ENCODE measurements at places on chromosomes 11 and 22.

DNA sequence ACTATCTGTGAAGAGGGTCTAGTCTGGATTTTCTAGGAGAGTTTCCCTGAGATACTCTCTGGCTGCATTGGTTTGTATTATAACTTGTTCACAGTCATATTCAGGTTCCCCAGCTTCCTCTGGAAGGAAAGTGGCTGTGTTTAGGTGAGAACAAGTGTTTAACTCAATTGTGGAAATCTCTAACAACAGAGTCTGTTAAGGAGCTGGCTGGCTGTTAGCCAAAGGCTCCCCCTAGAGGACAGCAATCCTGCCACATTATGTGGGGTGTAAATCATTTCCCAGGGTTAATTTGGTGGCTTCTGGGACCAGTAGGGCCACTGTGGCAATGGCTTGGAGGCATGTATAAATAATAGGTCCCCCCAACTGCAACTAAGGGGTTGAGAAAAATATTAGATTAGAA, 18.4 kb downstream of the MS4A6E start:
- DNase-seq = no peak

- peak; percentile 65 for DNase-seq
Measured at GRCh38 chr11:45857961-45858474, 10.7 kb downstream of the CRY2 start.

DNA sequence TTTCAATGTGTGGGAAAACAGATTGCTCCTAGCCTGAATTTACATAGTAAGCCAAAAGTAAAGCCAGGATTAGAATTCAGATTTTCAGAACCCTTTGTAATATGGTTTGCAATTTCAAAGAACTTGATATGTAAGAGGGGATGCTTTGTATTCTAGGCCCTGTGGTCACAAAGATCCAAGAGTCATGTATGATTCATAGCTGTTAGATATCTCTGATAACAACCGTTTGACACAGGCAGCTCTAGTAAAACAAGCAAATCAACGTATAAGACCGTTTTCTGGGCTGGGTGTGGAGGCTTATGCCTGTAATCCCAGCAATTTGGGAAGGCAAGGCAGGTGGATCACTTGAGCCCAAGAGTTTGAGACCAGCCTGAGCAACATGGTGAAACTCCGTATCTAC, 79.6 kb downstream of the EMSY start:
- DNase-seq = no peak

- DNase-seq = no peak
Measured at GRCh38 chr11:14310679-14311078, 48.3 kb downstream of the RRAS2 start.

DNA sequence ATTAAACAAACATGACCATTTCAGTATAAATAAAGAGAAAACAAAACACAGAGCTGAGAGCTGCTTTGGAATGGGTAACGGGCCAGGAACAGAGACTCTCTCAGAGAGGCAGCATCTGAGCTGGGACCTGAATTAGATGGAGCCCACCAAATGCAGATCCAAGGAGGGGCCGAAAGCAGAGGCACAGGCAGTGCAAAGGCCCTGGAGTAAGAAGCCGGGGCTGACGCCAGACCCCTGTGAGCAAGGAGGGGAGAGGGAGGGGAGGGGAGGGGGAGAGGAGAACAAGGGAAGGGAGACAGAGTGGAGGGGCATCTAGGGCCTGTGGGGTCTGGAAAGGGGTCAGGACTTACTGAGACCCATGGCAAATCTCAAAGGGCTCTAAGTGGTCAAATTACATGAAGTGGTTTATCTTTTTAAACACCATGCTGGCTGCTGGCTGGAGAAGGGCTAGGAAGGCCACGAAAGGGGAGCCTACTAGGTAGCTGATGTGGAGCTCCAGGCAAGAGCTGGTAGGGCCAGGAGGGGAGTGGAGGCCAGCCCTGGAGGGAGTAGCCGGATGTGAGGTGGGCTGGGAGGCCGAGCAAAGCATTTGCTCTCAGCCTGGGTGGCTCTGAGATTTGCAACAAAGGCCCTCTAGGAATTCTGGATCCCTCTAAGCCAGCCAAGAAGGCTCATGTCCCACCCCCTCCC, 3.2 kb downstream of the OSBPL5 start:
- no peak for DNase-seq

DNA sequence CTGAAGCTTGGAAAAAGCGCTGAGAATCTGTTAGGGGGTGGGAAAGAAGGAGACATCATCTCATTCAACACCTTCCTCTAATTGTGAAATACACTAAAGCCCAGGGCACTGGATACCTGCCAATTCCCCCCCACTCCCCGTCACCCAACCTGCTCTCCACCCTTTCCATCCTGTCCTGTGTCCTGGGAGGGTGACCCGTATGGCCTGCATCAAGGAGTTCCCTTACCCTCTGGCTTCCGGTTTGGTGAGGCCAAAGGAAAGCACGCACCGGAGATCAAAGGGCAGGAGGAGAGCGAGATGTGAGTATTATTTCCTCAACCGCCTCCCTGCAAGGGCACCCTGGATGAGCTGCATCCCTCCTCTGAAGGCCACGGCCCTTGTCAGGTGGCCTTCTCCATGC, 65.0 kb upstream of the PTPRJ start:
- peak; percentile 80 for DNase-seq

GRCh38 chr11:61815790-61816735, 740 bp downstream of the FADS1 start:
- no peak for DNase-seq

GRCh38 chr11:120229451-120230424, 10.2 kb upstream of the POU2F3 start:
- DNase-seq = no peak

DNA sequence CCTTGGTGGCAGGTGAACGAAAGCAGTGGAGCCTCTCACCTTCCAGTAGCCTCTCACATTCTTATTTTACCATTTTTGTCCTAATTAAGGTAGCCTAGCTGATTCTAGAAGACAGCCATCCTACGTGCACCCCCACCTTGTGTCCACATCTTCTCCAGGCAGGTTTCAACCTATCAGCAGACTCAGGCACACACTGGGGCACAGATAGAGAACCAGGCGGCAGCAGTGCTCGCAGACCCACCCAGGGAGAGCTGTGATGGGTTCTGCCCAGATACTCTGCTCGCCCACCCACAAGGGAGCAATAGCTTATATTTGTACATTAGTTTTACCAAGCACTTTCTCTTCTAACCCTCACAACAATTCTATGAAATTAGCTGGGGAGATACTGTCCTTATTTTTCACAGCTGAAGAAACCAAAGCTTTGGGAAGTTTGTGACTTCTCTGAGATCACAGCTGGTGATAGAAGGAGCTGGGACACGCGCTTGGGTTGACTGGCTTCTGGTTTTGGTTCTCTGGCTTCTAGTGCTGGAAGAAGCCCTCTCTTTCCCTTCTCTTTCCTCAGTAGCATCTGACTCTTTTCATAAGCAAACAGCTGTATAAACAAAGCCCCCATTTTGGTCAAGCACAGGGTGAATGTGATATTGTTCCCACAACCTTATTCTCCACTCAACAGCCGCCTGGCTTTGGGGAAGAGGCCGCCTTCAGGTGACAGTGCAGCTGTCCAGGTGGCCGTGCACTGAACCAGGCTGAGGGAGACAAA, 36.9 kb downstream of the PPP2R1B start:
- DNase-seq = no peak

- no peak for DNase-seq
Measured at GRCh38 chr11:77188633-77189491, 60.8 kb downstream of the MYO7A start.

- no peak for DNase-seq
Measured at GRCh38 chr11:15557457-15558230, 442.9 kb downstream of the INSC start.

DNA sequence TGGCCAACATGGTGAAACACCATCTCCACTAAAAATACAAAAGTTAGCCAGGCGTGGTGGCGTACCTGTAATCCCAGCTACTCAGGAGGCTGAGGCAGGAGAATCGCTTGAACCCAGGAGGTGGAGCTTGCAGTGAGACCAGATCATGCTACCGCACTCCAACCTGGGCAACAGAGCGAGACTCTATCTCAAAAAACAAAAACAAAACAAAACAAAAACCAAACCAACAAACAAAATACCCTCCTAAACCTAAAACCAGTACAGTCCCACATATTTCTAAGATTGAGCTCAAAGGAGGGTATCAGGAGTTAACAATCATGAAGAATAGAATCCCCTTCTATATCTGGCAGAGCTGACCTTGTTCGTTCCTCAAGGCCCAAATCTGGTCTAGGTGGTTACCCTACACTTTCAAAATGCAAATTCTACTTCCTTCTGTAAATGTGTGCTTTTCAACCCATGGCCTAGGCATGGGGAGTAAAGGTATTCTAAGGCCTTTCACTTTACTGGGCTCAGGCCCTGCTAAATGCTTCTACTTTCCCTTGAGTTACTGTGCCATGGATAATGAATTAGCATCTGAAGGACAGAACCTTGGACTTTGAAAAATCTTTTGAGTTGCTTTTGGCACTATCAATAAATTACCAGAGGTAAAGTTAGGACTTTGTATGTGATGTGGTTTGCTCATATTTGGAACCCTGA, 10.4 kb upstream of the PPP2R1B start:
- no peak for DNase-seq

- DNase-seq = no peak
Measured at GRCh38 chr11:44607319-44607962, 42.0 kb downstream of the CD82 start.

DNA sequence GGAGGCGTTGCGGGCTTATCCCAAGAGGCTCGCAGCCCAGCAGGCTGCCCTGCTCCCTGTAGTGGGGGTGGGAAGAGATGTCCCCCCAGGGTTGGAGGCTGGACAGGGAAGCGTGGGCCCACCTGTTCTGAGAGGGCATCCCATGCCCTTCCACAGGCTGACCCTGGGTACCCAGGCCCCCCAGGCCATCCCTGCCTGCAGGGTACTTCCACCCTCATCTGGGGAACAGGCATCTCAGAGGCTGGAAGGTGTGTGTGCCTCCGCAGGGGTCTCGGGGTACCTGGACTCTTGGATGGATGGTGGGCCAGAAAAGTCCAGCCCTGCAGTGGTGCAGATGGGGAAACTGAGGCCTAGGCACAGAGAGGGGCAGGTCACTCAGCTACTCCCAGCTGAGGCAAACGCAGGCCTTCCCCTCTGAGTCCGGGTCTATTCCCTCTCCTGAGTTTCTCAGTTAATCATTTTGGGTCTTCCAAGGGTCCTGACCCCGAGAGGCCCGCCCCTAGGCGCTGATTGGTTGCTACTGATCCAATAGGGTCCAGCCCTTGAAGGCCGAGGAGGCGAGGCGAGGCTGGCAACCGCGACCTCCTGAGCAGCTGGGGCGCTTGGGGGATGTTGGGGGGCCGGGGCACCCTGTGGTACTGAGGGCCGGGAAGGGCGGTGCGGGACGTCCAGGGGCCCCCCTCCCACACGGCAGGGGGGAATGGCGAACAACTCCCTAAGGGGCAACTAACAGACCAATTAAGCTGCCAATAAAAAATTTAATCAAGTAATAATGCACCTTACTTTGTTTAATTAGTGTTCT, 23.8 kb downstream of the FLRT1 start:
- no peak for DNase-seq

- DNase-seq = no peak
Measured at GRCh38 chr11:94821439-94821838, 53.3 kb downstream of the AMOTL1 start.

- no peak for DNase-seq
Measured at GRCh38 chr11:32072872-32073643, 17.8 kb upstream of the RCN1 start.

- DNase-seq = no peak
Measured at GRCh38 chr11:60711276-60711675, 11.9 kb downstream of the MS4A8 start.

DNA sequence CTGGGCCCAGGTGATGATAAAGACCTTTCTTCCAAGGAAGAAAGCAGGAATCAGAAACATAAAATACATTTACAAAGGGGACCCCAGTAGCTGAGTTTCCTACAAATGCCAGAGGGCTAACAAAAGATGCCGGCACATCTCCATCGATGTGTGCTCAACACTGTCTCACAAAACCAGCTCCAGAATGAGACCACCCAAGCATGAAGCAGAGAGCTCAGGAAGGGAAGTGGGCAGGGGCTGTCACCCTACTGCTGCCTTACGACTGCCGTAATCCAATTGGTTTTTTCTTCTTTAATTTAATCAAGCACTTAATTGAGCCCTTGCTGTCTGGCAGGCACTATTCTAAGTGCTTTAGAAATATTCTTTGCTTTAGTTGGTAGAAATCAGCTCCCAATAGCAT, 26.1 kb downstream of the SMCO4 start:
- DNase-seq = no peak

DNA sequence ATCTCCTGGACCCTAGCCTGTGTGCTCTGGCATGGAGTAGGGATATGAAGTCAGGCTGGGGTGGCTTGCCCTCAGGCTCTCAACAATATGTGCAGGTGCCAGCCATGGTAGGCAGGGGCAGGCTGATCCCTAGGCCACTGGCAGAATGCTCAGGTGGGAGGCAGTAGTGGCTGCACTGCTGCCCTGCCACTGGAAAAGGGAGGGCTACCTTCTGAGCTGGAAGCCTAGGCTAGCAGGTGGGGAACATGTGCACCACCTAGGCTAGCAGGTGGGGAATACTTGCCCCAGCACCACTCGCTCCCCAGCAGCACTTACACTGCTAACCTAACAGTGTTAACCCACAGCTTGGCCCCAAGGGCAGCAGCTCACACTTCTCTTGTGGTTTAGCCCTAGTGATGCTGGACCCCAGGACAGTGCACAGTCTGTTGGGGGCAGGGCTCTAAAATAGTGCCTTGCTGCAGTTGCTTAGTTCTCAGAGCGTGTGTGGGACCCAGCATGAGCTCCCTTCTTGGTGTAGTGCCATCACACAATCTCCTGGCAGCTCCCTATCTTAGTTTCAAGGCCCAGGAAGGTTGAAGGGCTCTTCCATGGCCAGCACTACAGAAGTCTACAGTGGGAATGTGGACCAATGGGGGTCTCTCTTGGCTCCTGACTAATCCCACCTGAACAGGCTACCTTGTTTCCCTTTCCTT, 130.8 kb downstream of the FCHSD2 start:
- DNase-seq = no peak

- no peak for DNase-seq
Measured at GRCh38 chr11:119803139-119803538, 74.1 kb upstream of the NECTIN1 start.

DNA sequence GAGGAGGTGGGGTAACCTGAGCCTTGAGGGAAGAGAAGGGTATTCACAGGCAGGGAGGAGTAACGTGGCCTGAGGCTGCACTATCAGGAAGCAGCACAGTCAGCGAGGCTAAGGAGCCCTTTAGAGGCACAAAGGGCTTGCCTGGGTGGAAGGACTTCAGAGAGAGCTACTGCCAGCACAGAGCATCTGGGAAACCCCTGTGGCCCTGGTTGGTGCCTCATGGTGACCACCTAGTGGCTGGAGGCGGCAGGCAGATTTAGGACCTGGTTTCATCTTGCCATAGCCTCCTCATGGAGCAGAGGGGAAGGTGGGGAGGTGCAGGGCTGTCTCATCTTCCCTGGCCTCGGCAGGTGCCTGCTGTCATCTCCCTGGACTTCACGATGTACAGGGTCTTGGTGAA, 64.5 kb downstream of the MPPED1 start:
- peak; percentile 35 for DNase-seq

- DNase-seq = no peak
Measured at GRCh38 chr22:37803195-37803638, 4.5 kb upstream of the GCAT start.

DNA sequence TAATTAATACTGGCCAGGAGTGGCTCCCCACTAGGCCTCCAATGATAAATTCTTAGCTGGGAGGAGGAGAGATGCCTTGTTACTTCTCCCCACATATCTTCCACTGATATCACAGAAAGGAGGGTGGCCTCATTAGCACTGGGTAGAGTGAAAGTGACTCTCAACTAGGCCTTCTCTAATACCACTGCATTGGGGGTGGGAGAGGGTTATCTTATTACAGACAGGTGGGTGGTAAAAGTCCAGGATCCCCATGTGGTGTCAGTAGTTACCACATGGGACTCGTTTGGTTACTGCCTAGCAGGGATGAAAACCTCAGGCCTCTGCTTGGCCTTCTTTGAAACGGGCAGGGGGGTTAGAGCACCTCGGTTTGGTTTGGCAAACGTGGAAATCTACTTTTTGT, 167.3 kb downstream of the UVRAG start:
- no peak for DNase-seq

Data from mesenteric fat pad (tissue), 1 donor.